ENCODE measurements at places on chromosomes 7 and 10. TPM values are rescaled to one million over a fixed set of nuclear protein-coding genes. Genes with fewer than 3 reads are reported as not detected.

MMS19 gene
- total RNA-seq: 68.6 TPM

CFAP69 gene
- not detected for total RNA-seq

SLC26A5 gene
- not detected for total RNA-seq

ZNF425 gene
- 1.0 TPM for total RNA-seq

HPSE2 gene
- total RNA-seq: not detected

PNLIPRP2 gene
- total RNA-seq: not detected

RBM20 gene
- total RNA-seq: not detected

LLCFC1 gene
- not detected for total RNA-seq

AZGP1 gene
- not detected for total RNA-seq

ANKRD30A gene
- not detected for total RNA-seq

PLXDC2 gene
- not detected for total RNA-seq

PLXNA4 gene
- 21.3 TPM for total RNA-seq

RAMP3 gene
- not detected for total RNA-seq

GNG11 gene
- total RNA-seq: not detected

EIF4EBP2 gene
- 68.7 TPM for total RNA-seq

TMEM236 gene
- total RNA-seq: 0.04 TPM

SPDYE8 gene
- not detected for total RNA-seq

PCLO gene
- total RNA-seq: not detected

IFIT1B gene
- total RNA-seq: not detected

GRID2IP gene
- total RNA-seq: 0.07 TPM

OR13A1 gene
- total RNA-seq: 0.10 TPM

JAKMIP3 gene
- total RNA-seq: 0.07 TPM

LEP gene
- not detected for total RNA-seq

LAMB1 gene
- not detected for total RNA-seq

OPN4 gene
- total RNA-seq: not detected

CALML3 gene
- total RNA-seq: not detected

FRAT1 gene
- total RNA-seq: 6.2 TPM

PVRIG gene
- 61.2 TPM for total RNA-seq

TMEM229A gene
- total RNA-seq: not detected

CCDC172 gene
- not detected for total RNA-seq

ARHGEF35 gene
- total RNA-seq: 4.2 TPM

EPDR1 gene
- 0.87 TPM for total RNA-seq

SEC24C gene
- total RNA-seq: 93.2 TPM

NCF1 gene
- total RNA-seq: 2.6 TPM

TMEM176A gene
- total RNA-seq: not detected

KAZALD1 gene
- total RNA-seq: 0.27 TPM

All from activated CD4-positive, alpha-beta T cell treated with anti-CD3 and anti-CD28 coated beads, Interleukin-2, amount 10 ng/mL, durations not matched to agents 7 days and 5 days (primary cell).